ENCODE measurements at places on chromosomes 7 and 10.

GRCh38 chr10:124174673-124175645 lies 81.6 kb upstream of the CHST15 start:
- DNase-seq, result no peak

GRCh38 chr7:127665922-127666321 lies 13.9 kb downstream of the SND1 start:
- no peak for DNase-seq

GRCh38 chr10:110793128-110793812 lies 78.5 kb upstream of the PDCD4 start:
- DNase-seq, result no peak

GRCh38 chr10:84269773-84270172 lies 24.9 kb downstream of the RGR start:
- no peak for DNase-seq

DNA sequence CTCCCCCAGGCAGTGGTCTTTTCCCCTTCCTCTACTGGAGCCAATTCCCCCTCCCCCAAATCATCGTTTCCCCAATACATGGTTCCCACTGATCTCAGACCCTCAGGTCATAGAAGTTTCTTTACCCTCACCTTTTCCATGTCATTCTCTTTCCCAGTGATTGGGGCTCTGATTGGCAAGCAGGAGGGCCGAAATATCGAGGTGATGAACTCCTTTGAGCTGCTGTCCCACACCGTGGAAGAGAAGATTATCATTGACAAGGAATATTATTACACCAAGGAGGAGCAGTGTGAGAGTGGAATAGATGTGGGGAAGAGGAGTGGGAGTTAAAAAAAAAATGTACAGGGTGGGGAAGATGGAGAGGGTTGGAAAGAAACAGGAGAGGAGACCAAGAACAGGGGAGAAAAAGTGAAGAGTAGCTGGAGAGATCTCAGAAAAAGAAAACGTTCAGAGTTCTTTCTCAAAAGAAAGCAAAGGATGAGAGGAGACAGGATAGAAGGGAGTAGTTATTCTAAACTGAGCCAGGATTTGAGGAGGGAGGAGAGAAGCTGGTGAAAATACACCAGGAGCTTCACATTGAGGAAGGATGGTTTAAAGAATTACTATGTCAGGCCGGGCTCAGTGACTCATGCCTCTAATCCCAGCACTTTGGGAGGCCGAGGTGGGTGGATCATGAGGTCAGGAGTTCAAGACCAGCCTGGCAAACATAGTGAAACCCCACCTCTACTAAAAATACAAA lies 858 bp downstream of the COPS6 start:
- no peak for DNase-seq

DNA sequence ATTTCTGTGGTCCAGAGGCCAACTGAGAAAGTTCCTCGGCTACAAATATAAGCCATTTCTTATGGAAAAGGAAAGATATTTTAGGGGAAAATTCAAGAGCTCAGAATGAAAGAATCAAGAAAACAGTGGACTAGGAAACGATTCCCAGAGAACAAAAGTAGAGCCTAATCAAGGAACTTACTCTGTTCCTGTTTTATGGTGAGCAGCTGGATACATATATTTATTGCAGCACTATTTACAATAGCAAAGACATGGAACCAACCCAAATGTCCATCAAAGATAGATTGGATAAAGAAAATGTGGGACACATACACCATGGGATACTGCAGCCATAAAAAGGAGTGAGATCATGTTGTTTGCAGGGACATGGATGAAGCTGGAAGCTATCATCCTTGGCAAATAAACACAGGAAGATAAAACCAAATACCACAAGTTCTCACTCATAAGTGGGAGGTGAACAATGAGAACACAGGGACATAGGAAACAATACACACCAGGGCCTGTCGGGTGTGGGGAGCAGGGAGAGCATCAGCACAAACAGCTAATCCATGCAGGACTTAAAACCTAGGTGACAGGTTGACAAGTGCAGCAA lies 298.7 kb downstream of the THSD7A start:
- no peak for DNase-seq

DNA sequence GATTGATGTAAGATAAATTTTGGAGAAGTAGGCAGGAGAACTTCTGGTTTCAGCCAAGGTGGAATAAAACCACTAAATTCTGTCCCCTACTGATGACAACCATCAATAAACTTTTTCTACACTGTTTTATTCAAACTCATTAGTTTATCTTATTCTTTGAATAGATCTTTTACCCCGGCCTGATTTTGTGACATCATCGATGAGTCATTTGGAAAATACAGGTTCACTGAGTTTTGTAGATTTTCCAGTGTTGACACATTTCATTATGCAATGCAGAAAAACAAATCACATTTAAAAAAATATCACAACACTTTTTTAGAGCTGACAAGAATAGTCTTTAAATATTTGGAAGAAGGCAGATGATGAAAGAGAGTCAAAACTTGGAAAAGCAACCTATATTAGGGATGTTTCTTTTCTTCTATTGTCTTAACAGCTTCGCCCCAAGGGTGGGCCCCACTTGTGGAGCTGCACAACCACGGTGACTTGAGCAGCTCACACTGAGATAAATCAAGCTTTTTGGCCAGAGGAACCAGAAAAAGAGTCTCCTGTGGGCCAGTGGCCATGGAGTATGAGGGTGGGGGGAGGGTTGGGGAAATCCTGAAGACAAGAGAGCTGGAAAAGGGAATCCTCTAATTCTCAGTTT lies 112.8 kb downstream of the PTEN start:
- no peak for DNase-seq

DNA sequence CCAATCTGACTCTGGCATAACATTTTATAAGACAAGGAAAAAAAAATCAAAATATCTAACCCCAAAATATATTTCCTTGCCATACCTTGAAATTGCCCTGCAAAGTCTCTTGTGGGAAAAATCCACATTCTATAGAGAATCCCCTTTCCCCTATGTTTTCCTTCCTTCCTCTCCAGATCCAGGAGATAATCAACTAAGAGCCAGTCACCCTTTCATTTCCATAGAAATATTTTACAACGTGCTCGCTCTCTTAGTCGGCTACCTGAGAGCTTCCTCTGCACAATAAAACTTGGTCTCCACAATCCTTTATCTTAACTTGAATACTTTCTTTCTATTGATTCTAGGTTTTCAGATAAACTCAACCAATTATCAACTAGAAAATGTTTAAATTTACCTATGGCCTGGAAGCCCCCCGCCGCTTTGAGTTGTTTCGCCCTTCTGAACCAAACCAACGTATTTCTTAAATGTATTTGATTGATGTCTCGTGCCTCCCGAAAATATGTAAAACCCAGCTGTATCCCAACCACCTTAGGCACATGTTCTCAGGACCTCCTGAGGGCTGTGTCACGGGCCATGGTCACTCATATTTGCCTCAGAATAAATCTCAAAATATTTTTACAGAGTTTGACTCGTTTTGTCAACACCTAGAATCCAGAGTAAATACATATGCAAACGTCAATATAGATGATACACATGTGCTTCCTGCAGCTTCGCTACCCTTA lies 869 bp downstream of the PSAP start:
- DNase-seq, result no peak

DNA sequence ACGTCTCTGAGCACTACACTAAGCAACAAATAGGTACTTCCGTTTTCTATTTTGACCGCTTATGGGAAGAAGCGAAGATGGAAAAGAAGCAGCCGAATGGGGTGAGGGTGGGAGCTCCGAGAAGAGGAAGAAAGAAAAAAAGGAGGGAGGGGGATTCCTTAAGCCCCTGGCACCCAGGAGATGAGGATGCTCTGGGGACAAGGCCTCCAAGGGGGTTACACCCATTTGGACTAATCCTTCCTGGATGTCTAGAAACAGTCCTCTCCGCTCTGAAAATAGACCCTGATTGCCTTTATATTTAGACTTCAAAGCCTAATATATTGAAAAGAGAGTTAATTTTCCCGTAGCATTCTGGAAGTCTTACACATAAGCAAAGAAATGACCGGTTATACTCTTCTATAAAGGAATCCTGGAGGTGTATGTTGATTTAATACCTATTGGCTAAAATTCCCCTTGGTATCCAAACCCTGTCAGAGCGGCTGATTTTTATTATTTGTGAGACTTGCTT lies 676 bp upstream of the HTR7 start:
- no peak for DNase-seq

DNA sequence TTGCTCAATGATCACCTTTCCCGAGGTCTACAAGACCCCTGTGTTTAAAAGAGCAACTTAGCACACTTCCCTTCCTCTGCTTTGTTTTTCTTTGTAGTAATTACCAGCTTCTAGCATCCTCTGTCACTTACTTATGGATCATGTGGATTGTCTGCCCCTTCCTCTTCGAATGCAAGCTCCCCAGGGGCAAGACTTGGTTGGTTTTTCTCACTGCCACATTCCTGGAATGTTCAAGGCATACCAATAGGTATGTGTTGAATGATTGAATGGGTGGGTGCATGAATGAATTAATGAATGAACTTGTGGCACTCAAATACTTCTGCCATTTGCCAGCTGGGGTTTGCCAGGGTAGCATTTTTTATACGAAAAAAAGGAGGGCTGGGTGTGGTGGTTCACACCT lies 294.0 kb downstream of the PRPF18 start:
- no peak for DNase-seq

DNA sequence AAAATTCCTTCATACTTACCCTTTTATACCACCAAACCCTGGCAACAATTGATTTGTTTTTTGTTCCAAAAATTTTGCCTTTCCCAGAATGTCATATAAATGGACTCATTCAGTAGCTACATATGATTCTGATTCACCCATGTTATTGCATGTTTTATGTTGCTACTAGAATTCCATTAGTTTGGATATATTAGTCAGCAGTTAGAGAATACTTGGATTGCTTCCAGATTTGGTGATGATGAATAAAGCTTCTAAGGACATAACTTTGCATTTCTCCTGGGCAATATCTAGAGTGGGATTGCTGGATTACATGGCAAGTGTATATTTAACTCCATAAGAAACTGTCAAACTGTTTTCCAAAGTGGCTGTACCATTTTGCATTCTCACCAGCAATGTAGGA lies 806.9 kb downstream of the DNAJB9 start:
- no peak for DNase-seq

DNA sequence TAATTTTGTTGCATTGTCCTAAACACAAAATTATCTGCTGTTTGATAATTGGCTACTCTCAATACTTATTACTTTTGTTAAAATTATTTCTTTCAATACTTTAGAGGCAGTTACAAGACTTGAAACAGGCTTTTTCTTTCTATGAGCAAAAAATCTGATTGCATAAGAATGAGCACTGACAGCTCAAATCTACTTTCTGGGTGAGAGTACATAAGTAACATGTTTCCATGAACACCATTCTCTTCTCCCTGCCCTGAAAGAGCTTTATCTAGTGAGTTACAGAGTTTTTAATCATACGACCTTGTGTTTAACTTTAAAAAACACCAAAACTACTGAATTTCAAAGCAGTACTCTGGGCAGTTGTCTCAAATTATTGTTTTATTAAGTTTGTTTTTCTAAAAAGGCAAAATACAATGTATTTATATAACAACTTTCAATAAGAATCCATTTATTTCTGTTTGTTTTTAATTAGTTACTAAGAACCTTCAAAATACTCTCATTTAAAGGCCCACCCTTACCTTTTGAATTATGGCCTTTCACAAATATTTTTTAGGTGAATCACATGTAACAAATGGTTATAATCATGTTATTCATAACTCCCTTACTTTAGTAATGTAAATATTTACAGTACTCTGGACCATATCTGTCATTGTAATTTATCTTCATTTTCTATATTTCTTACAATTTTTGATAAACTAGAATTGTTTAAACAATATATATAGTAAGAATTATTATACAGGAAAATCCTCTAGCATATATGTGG lies 23.0 kb upstream of the TFAM start:
- no peak for DNase-seq

DNA sequence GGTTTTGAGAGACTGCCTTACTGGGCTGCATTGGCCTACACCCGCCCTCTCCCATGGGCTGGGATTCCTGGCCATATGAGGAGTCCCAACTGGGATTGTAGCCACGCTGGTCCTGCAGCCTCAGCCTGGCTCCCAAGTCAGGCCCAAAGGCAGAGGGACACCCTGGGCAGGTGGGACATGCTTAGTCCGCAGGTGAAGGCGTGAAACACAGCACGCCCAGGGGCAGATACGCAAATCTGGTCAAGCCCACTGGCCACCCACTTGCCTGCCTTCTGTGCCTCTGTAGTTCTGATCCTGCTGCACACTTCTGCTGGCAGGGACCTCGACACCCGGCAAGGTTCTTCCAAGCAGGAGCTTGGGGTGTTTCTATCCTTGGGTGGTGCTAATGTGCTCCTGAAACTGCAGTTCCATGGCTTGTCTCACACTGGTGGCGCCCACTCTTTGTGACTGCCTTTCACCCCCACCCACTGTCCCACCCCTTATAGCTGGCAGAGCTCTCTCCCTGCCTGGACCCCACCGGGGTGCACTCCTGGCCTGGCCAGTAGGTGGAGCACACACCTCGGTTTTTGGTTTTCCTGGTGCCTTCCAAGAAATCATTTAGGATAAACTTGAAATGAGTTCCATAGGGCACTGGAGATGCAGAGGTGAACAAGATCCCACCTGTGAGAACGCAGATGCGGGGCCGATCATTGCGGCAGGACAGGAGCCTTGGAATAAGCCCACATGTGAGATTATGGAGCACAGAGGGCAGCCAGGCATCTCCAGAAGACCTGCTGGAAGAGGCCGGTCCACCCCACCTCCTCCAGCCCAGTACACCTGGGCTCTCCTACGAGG lies 47.9 kb downstream of the MKI67 start:
- no peak for DNase-seq

DNA sequence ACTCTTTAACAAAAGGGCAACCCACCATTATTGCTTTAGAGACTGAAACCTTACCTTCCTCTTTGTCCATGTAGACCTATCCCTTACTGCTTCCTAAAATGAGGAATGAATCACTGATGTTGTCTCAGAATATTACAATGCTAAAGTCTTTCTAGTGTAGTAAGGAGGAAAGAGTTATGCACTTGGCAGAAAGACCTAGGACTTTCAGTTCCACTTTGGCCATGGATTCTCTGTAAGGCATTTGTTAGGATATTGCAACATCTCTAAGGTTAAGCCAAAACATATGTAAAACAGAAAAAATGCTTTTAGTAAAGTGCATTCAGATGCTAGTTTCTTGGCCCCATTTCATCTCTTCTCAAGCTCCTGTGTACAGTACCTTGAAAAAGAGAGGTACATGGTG lies 230.9 kb downstream of the PARD3 start:
- DNase-seq, result no peak

DNA sequence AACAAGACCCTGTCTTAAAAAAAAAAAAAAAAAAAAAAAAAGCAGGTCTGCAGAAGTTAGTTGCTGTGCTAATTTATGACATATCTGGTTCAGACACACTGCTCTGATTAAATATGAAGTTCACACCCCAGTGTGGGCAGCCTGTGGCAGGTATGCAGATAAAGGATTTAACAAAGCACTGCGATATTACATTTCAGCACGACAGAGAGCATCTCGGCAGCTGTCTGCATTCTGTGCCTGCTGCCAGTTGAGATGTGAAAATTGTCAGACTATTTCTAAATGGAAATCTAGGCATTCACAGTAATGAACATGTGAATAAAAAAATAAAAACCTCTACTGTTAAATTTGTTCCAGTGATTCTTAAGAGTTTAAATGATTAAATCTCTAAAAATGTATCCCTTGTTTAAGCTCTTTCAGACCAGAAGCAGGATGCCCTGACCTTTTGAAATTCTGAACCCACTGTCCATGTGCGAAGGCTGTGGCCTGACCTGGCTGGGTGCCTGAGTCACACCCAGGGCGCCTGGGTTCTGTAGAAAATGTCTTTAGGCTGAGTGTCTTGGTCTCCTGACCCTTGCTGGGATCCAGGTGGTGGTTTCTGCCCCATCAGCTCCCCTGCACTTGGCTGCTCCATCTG lies 272.9 kb downstream of the WDR37 start:
- no peak for DNase-seq

GRCh38 chr10:70575874-70576802 lies 26.4 kb downstream of the PRF1 start:
- no peak for DNase-seq

All from stimulated activated CD4-positive, alpha-beta T cell treated with anti-CD3 and anti-CD28 coated beads, Interleukin-1b, Interleukin-23, amount 100 ng/mL, for 48 hours (primary cell).